ENCODE measurements at places on chromosomes 12 and 14.

DNA sequence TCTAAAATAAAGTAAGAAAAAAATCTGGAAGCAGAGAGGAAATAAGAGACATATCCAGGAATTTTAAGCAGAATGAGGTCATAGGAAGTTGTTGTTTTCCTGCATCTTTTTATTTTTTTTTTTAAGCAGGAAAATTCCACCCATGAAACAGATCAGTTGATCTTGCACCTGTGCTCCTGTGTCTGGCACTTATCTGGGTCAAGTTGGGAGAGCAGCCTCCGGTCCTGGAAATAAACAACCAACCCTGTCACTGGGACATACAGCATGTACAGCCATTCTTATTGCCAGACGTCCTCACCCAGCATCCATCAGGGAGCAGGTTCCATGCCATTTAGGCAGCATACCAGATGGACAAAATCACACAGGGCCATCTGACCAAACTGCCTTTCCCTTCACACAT, 266.0 kb upstream of the BTG1 start:
- no peak for DNase-seq

DNA sequence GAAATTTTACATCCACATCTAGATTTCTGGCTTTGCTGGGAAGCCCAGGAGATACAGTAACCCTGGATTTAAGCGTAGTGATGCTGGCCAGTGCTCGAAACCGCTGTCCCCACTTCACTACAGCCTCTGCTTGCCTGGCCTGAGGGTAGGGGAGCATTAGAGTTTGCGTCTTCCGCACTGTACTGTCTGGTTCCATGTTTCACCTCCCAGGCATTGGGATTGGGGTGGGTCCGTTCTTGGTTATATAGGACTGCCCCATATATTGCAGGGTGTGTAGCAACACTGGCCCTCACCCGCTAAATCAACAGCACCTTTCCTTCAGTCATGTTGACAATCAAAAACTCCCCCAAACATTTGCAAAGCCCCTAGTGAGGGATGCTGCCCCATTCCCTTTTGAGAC, 240.8 kb downstream of the ZFP36L1 start:
- DNase-seq: no peak

GRCh38 chr14:22099942-22100763, 426.5 kb upstream of the OR4E1 start:
- DNase-seq: no peak

DNA sequence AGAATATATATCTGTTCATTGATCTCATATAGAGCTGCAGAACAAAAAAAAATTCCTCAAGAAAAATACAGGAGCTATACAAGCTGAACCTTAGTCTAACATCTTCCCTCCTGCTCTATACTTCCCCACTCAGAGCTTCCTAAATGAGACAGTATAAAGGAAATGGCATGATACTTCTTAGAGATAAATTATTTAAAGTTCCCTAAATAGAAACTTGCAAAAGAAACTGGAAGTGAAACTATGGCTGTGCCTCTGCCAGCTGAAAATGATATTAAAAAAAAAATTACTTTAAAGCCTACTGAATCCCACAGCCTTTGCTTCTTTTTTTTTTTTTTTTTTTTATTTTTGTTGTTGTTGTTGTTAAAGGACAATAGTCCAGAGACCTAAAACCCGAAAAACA, 11.6 kb upstream of the NEK9 start:
- DNase-seq: no peak

DNA sequence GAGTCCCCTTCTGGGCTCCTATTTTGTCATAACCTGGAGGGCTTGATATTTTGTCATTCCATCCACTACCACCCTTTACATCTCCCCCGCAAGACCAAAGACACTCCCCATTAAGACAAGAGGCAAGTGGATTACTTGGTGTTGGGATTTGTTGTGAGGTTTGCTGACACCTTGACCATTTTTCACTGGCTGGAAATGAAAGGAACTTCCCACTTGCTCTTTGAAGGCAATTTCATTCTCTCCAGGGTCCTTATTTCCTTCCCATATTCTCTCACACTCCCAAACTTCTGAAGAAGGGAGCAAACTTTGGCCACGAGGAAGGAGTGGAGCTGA, 14.9 kb downstream of the AGAP2 start:
- no peak for DNase-seq

All from amniotic stem cell (primary cell).